ENCODE measurements at places on chromosomes 3 and 15.

- DNase-seq, result no peak
Measured at GRCh38 chr15:76098685-76099084, 38.9 kb downstream of the TMEM266 start.

GRCh38 chr3:140296796-140297352 is 361.9 kb downstream of the CLSTN2 start:
- peak; percentile 27 for DNase-seq

- peak; percentile 13 for DNase-seq
Measured at GRCh38 chr3:136351351-136351750, 101.2 kb downstream of the PCCB start.

- DNase-seq, result no peak
Measured at GRCh38 chr3:59920822-59921221, 871.0 kb upstream of the CFAP20DC start.

- DNase-seq, result no peak
Measured at GRCh38 chr3:164418414-164418813, 659.9 kb downstream of the SI start.
